ENCODE measurements at places on chromosomes 7 and 10.

DNA sequence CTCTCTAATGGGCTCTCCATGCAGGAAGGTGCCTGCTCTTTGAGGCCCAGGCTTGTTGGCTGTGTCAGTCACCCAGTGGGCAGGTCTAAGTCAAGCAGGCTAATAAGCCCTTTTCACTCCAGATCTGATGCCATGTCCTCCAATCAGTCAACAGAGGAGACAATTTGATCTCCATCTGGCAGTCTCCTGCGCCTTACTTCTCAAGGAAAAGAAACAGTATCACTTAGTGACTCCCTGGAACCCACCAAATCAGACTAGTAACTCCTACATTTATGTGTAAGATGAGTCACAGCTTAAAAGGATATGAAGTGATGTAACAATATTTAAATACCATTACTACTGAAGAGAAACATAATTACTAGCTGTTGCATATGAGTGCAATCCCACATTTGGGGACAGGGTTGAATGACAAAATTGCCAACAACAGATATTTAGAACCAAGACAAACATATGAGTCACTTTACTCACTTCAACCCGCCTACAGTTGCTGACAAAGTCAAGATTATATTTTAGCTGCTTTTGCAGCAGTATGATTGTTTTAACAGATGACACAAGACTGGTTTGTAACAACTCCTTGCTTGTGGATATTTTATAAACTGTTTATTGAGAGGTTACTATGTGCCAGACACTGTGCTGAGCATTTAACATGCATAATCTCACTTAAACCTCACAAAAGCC lies 72.1 kb downstream of the USP6NL start:
- no peak for DNase-seq

GRCh38 chr7:99728615-99729014 lies 6.4 kb downstream of the CYP3A7 start:
- no peak for DNase-seq

- DNase-seq: no peak
Observed at GRCh38 chr7:81268551-81268950, 349.7 kb upstream of the SEMA3C start.

DNA sequence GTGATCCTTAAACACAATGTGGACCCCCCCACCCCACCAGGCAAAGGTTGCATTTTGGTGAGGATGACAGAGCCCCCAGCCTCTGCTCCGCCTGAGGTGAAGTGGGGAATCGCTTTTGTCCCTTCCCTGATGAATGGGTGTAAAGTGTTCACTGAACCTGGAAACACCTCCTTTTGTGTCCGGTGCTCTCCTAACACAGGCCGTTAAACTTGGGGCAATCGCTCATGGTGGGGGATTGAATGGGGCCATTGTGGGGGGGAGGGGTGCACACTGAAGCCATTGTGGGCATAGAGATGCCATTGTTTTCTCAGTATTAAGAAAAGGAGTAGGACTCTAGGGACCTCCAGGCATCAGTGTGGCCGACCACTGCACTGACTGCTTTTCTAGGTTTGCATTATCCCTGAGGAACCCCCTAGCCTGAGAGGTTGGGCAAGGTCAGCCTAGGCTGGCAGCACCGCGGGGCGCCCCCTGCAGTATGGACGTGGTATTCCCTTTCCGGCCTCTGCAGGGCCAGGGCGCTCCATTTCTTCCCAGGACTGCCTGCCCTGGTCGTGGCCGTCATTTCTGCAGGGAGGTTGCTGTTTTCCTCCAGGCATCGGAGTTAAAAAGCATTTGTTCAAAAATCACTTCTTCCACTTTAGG lies 158.3 kb downstream of the TCF7L2 start:
- DNase-seq: no peak

DNA sequence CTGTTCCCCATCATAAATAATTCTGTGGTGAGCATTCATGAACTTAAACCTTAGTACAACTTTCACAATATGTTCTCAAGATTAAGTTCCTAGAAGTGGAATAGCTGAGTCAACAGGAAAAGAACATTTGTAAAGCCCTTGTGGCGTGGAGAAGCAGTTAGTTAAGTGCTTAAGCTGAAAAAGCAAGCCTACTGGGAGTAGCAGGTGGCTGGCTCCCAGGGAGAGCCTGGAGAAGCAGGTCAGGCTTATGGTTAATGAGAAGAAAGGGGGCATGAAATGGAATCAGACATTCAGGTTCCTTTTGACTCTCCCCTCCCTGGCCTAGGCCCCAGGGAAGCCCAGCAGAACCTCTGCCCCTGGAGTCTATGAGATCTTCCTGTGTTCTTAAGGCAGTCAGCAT lies 35.3 kb downstream of the VSTM4 start:
- no peak for DNase-seq

DNA sequence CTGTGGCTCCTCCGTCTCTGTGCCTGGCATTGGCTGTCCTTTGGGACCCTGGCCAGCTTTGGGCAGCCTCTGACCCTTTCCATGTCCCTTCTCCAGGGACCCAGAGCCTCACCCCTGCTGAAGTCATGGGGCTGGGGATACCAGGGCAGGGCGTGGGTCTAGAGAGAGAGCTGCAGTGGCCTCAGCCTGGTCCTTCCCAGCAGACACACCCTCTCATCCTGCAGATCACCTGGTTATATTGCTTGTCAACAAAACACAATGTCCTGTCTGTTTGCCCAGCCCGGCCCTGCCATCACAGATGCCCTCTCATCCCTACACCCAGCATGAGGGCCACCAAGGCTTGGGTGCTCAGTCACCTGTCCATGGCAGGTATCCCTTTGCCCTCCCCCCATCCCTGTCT lies 1.8 kb downstream of the MUC17 start:
- DNase-seq: no peak

DNA sequence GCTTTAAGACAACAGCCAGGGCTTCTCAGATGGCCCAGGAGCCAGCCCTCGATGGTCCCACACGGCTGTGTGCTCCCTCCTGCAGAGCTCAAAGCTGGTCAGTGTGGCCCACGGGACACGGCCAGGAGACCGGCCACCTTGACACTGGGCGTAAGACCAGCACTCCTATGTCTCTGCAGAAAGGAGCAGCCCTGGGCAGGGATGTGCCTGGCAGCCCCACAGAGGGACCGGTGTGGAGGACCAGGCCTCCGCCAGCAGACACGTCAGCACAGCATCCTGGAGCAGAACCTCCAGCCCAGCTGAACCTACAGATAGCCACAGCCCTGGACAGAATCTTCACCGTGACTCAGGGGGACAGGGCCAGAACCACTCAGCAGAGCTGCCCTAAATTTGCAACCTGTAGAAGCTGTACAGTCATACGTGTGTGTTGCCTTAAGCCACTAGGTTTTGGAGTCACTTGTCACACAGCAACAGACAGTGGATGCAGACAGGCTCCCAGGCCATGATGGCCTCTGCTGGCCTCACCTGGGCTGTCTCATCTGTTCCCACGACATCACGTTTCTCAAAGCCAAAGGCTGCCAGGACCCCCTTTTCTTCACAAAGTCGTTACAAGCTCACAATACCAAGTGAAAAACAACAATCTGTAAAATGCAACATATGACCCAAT lies 132.4 kb downstream of the DIP2C start:
- no peak for DNase-seq

GRCh38 chr7:25537662-25538375 lies 309.5 kb upstream of the NPVF start:
- DNase-seq: no peak

DNA sequence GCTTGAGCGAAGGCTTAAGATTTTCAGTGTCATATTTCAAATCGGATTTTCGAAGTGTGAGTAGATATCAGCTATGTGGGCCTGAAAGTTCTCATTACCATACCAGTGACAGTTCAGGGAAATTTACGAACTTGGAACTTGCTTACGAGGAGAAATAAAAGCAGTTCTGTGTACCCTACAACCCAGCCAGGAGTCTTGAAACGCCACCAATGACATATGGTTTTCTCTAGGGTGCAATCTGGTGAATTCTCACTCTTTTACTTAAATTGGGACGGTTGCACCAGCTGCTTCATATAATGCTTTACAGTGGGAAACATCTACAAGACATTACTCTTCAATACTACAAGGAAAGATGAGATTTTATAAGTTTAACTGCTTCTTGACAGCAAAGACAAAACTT lies 253.6 kb upstream of the FOXK1 start:
- DNase-seq: no peak

DNA sequence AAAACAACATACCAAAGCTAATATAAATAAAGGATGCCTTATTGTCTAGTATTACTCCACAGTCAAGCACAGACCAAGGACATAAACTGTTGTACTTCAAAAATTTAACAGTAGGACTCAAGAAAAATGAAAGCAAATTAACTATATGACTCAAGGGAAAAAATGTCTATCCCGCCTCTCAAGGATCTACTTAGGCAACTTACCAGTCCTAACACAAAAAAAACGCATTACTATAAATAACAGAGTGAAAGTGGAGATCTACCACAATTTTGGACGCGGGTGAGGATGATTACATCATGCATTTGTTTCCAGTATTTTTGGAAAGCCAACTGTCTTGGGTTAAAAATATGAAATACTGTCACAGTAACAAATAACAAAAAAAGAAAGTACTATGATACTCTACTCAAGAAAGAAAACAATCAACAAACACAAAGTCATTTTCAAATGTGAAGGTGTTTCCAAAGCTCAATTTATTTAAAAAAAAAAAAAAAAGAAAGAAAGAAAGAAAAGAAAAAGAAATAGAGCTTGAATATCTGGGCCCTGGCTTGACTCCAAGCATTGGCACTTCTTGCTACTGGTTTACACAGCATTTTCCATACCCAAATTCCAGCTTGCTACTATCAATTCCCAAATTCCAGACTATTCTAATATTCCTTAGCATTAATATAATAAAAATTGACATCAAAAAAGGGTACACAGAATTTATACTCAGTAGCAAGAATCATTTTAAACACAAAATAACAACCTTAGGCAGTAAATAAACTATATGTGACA lies 99.4 kb downstream of the RSU1 start:
- DNase-seq: no peak

GRCh38 chr10:16562891-16563290 lies 41.2 kb upstream of the C1QL3 start:
- no peak for DNase-seq

DNA sequence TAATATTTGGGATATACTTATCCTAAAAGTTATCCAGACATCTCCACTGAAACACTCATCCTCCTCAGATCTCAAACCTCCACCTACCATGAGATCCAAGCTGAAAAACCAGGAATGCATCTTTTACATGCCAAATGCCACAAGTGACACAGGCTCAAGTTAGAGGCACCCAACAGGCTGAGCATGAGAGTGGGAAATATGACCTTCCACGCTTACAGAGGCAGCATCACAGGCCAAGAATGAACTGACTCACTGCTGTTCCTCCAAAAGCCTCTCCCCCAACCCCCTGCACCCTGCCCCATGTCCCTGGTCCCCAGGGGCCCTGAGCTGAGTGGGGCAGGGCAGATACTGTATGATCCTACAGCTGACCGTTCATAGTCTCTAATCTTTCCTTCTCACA lies 4.8 kb upstream of the MTPAP start:
- DNase-seq: no peak

DNA sequence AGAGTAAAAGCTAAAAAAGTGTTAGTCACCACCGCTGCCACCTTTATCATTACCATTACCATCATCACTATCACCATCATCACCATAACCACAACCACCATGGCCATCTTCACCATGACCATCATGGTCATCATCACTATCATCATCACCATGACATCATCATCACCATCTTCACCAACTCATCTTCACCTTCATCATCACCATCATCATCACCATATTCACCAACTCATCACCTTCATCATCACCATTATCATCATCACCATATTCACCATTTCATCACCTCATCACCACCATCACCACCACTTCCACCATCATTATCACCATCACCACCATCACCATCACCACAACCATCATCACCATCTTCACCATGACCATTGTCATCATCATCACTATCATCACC lies 46.5 kb upstream of the PDGFA start:
- no peak for DNase-seq

DNA sequence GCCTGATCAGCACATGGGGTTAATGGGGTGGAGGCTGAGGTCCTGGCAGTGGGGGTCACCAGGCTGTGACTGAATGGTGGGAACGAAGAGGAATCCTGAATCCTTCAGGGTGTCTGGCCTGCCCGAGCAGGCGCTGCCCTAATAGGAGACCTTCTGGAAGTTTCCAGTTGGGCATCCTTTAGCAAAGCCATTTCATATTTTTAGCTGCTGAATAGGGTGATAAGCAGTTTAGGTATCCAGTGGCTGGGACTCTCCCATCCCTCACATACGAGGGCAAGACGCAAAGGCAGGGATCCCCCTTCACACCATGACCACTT lies 159.3 kb downstream of the SH3PXD2A start:
- no peak for DNase-seq

- no peak for DNase-seq
Observed at GRCh38 chr7:24229481-24230226, 54.3 kb upstream of the NPY start.

- DNase-seq: no peak
Observed at GRCh38 chr7:20165146-20165510, 52.1 kb downstream of the MACC1 start.

- no peak for DNase-seq
Observed at GRCh38 chr10:75403144-75403938, 1.8 kb upstream of the ZNF503 start.

DNA sequence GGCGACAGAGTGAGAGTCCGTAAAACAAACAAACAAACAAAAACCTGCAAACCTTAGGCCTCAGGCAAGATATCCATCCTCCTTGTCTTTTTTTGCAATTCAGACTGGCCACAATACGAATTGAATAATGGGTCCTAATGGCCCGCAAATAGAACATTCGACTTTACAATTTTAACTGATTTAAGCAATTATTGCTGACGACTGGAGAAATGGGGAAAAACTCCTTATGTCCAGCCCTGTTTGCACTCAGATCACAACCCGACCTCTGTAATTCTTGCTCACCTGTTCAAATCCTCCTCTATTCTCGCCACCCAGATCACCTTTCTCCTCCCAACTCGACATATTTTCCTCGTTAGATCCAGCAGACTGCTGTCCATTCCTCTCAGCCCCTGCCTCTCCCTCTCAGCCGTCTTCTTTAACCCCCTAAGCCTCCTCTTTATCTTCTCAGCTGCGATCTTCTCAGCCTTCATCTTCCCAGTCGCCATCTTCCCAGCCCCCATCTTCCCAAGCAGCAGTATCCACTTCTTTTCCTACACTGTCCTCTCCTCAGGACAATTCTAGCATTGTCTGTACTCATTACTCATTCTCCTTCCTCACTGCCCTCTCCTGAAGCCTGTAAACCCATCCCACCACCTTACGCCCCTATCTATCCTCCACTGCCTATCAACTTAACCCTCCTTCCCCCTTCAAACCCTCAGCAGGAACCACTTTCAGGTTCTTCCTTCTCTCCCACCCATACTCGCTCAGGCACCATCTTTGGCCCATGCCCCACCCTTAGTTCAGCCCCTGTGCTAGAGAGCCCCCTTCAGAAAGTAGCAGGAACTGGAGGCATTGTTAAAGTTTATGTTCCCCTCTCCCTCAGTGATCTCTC lies 61.8 kb downstream of the LRRC17 start:
- no peak for DNase-seq

DNA sequence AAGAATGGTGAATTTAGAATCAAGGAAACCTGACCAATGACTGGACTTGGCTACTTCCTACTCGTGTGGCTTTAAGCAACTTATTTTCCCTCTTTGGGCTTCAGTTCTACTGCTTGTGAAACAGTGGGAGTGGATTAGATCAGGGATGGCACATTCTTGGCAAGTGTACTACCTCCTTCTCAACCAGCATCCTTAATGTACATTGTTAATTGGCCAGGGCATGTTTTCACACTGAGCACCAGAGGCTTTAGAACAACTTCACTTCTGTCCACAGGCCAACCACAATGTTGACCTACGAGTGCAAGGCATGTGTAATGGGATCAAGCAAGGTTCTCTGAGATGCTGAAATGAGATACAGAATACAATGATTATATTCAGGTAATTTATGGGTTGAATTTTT lies 315.3 kb downstream of the ADRA2A start:
- no peak for DNase-seq
